ENCODE measurements at places on chromosomes 6 and 20.
A peak's percentile ranks its signal among the peaks of the same experiment; 100 is the strongest.

- DNase-seq, result no peak
These were observed 31.9 kb downstream of the NCOA3 start for GRCh38 chr20:47533518-47534062.

- DNase-seq, result no peak
These were observed 41.1 kb downstream of the VEGFA start for GRCh38 chr6:43810965-43811732.

- DNase-seq, result no peak
These were observed 16.5 kb upstream of the SH3BGRL2 start for GRCh38 chr6:79614326-79615305.

- DNase-seq, result no peak
These were observed 23.1 kb downstream of the NCR2 start for GRCh38 chr6:41358503-41358902.

GRCh38 chr6:63493557-63493956 is 78.7 kb upstream of the LOC128125822 start:
- peak; percentile 18 for DNase-seq

DNA sequence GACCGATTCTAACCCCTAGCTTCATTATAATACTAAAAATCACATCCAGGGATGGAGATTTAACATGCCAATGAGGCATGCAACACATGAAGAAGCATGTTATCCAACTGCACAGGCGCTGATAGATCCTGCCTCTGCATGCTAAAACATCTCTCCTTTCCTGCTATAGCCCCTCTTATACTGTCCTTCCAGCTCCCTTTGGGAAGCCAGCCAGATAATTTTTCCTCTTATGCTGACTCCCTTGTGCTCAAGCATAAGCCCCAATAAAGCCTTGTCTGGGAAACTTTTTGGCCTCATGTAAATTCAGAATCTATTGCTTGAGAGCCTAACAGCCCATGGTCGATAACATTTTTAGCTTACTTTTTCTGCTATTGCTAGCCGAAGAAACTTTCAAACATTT is 404.3 kb downstream of the EPM2A start:
- no peak for DNase-seq

- no peak for DNase-seq
These were observed 19.7 kb upstream of the OGFRL1 start for GRCh38 chr6:71268735-71269437.

GRCh38 chr20:37265152-37265551 is 3.5 kb upstream of the GHRH start:
- no peak for DNase-seq

DNA sequence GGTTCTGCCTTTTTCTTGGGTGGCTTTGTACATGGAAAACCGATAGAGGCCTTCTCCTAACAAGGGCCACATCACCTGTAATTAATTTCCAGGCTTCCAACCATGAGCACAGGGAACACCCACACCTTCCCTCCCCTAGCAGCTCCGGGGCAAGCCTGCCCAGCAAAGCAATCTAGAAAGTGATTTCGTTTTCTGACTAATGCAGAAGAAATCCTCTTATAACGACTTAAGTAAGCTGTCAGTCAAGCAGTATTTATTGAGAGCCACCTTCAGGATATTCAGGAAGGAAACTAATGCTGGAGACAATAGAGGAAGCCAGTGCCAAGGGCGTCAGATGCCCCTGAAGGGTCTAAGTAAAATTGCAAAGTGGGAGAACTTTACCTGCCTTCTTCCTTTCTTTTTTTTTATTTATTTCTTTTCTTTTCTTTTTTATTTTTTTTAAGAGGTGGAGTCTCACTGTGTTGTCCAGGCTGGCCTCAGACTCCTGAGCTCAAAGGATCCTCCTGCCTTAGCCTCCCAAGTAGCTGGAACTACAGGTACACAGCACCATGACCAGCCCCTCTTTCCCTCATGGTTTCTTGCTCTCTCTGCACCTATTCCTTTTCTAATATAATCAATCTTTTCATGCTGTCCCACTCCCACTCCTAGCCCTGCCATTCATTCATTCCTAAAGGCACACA is 67.5 kb upstream of the MBOAT1 start:
- DNase-seq, result no peak

DNA sequence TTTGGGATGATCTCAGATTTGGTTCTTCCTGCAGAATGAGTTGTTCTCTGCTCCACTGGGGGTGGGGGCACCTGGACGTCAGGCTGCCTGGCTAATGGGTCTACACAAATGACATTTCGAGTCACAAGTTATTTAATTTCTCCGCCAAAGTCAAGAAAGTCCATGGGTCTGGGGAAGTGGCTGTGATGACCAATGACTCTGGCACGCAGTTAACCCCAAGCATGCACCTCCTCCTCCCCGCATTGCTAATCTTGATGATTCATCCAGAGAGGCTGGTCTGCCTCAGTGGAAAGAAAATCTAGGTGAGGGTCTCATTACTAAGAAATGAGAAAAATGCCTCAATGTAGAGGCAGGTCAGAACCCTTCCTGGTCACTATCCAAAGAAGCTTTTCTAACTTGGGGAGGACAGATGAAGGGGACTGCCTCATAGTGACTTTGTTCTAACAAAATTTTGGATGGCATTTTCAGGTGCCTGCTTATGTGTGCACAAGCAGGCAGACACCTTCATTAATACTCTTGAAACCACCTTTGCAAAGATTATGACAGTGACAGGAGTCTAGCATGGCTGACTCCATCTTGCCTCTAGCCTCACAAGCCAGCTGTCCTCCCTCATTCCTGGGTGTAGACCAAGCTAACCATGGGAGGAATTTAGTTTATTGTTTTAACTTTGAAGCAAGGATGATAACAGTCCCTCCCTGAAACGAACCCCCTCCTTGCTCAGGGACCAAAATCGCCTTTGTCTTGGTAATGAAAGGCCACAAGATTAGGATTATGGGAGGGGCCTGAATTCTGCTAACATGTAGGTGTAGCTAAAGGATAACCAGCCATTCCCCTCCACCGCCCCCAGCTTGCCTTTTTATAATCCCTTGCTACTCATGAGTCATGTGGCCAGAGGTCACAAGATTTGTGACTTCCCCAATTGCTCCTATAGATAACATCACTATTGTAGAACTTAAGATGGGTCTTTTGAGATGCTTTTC is 98.6 kb upstream of the MRPS10 start:
- DNase-seq, result peak; percentile 91

- no peak for DNase-seq
These were observed 286.2 kb downstream of the DHX35 start for GRCh38 chr20:39248171-39248861.

DNA sequence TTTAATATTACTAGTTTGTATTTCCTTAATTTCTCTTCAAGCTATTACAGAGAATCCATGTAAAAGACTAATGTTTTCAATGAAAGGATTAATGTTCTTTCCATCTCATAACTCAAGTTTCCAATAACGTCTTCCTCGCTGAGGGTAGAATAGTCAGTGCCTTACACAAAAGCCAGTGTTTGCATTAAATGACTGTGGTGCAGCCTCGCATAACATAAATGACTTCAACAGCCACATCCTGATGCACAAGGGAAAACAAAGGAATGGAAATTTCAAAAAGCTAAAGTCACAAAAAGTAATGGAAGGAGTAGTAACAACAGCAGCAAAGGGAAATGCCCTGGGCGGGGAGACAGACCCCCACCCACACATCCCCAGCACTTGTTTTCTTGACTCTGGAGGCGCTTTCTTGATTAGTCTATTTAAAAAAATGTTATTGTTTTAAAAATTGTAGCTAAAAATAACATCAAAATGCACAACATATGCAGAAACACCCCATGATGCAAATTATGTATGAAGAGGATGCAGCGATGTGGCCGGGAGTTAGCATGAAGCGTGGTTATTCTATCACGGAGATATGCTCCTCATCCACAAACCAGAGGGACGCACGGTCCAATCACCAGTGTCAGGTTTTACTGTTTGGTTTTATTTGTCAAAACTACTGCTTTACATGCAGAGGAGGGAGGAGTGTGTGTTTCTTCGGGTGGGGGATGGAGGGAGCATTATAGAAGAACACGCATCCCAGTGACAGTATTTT is 228.6 kb downstream of the GMPR start:
- DNase-seq, result no peak

DNA sequence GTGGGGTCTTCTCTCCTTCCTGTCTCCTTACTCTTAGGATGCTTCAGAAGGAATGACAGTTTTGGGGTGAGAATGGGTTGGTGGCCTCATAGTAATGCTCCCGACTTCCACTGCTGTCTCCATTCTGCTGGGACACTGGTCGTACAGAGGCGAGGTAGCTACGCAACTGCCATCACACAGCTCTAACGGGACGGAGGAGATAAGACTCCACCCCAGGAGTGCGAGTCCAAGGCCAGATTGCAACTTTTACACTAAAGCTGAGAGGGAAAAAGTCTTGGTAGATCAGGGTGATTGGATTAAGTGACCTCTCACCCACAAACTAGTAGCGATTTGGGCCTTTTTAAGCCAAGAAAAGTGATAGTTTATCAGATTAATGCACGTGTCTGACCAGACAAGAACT is 1.8 kb upstream of the PRR18 start:
- DNase-seq, result no peak

GRCh38 chr6:170229851-170230519 is 60.9 kb downstream of the DLL1 start:
- DNase-seq, result no peak

DNA sequence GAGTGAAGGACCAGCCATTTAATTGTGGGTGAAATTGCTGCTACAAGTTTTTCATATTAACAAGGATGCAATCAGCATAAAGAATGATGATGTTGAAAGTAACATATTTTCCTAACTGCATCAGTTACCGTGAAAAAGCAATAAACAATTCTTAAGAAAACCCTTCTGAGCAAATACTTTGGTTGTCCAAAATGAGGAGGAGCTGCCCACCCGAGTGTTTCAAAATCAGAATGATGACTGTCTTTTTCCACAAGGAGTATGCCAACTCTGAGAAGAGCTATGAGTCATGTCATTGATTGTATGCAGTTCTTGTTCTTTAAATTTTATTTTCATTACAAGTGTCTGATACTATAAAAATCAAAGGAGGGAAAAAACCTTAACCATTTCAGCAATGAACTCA is 470.5 kb downstream of the COL12A1 start:
- DNase-seq, result peak; percentile 17

- no peak for DNase-seq
These were observed 381.7 kb upstream of the JARID2 start for GRCh38 chr6:14863902-14864850.

- no peak for DNase-seq
These were observed 13.6 kb downstream of the RIPOR2 start for GRCh38 chr6:24922170-24922569.

DNA sequence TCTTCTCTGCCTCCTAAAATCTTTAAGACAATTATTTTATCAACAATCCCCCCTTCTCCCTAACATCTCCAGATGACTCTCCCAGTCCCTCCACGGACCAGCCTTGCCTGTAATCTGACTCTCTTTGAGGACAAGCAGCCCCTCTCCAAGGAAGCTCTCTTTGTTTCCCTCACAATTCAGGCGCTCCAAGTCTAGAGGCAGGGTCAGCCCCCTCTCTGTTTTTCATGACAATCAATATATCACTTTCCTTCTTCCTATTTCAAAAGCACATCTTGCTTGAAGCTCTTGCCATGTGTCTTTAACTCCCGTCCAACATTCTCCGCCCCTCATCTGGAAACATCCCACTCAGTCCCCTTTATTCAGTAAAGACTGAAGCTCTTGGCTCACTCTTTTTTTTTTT is 393.4 kb upstream of the SULF2 start:
- no peak for DNase-seq

GRCh38 chr6:25750906-25751305 is 3.6 kb upstream of the SLC17A4 start:
- no peak for DNase-seq

DNA sequence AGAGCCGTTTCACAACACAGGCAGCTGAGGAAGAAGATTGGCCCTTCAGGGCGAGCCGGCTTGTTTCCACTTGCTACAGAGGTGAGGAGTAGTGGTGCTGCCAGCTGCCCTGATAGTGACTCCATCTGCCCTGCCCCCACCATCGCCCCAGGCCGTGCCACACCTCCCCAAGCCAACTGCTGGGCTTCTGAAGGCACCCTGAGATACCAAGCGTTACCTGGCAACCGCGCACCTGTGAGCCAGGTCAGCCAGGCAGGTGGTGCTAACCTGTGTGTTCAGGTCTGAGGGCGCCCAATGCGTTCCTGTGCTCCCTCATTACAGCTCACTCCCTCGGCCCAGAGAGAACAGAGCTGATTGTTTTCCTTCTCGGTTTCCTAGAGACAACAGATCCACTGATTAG is 299.1 kb upstream of the ID4 start:
- DNase-seq, result no peak

DNA sequence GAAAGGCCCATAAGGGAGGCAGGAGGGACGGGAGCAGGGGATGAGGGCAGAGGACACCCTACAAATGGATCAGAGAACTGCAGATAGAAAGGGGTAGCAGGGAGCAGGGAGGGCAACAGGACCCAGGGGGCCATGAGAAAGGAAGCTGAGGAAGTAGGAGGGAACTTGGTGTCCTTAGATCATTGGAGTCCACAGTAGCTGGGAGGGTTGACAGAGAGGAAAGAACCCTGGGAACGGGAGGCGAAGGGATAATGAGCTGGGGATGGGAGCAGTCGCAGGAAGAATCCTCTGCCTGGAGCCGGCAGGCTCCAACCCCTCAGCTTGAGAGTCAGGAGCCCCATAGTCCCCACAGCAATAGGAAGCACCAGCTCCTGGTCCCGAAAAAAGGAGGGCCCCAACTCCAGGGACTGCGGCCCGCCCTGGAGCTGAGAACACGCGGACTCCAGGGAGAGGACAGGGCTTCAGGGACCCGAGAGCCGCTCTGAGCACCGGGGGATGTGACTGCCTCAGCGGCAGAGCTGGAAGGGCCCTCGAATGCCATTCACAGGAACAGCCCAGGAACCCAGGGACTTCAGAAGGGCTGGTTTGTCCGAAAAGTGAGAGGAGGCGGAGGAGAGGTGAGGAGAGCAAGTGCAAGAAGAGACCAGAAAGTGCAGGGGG is 32.7 kb downstream of the HLA-A start:
- DNase-seq, result no peak

DNA sequence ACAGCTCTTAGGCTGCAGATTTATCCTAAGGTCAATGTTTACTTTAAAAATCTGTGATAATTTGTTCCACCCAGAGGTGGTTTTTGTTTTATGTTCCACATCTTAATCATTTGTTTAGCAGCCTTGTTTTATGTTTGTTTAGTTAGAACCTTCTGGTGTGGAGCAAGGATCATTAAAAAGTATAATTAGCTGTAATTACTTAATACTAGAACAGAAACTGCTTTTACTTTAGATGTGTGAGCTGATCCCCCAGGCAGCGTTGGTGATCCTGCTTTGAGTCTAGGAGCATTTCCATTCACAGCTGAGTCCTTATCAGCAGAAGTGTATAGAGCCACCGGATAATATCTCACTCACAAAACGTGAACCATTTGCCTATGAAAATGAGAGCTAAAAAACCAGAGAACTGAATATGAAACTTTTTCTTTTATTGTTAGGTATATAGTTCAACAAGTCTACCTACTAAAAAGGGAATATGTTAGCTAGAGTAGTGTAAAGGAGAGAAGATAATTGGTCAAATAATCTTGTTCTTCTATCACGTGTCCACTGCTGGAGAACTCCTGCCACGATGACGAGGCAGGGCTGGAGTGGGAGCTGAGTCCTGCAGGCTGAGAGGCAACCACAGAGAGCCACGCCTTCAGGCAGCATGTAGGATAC is 78.5 kb downstream of the TRMT11 start:
- DNase-seq, result no peak

- DNase-seq, result no peak
These were observed 26.3 kb upstream of the LAMP5 start for GRCh38 chr20:9488063-9488462.

GRCh38 chr6:14903176-14904038 is 342.5 kb upstream of the JARID2 start:
- DNase-seq, result no peak

- DNase-seq, result no peak
These were observed 38.0 kb downstream of the CITED2 start for GRCh38 chr6:139336488-139336887.

Measured in urothelium cell line (cell line).